Stimulated activated CD8-positive, alpha-beta memory T cell treated with anti-CD3 and anti-CD28 coated beads, Interleukin-7, amount 100 ng/mL, for 48 hours (primary cell): ENCODE measurements at places on chromosomes 12 and 14.

DNA sequence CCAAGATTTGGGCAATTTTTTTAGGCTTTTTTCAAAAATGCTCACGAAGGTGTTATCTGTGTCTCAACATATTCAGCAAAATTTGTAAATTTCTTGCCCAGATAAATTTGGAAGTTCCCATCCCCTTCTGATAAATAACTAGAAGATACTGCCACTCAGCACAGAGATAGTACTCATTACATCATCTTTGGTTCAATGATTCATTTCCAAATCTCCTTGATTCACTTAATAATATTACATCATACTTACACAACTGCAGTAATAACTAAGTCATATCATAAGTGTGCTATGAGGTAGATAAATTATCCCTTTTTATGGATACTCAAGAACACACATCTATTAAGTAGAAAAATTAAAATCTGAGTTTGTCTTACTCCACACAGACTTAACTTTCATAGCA is 89.4 kb downstream of the RPAP3 start:
- no peak for DNase-seq

GRCh38 chr12:119695034-119695433 is 27.1 kb downstream of the PRKAB1 start:
- no peak for DNase-seq

- DNase-seq = no peak
Measured at GRCh38 chr14:95039993-95040348, 117.4 kb downstream of the DICER1 start.

DNA sequence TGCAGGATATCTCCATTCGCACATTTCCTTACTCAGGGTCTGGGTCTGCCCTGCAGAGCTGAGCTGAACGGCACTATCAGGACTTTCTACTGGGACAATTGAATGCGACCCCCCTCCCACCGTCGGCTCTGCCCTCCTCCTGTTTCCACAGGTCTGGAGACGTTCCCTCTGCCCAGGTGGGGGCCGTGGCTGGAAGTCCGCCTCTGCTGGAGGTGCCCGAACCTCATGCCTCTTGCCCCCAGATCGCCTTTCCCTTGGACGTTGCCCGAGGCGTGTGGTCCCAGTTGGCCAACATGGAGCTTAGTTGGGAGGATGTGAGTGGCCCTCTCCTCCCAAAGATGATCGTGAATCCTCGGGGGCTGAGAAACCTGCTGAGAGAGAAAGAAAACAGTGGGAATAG is 21.2 kb upstream of the KLC1 start:
- no peak for DNase-seq

DNA sequence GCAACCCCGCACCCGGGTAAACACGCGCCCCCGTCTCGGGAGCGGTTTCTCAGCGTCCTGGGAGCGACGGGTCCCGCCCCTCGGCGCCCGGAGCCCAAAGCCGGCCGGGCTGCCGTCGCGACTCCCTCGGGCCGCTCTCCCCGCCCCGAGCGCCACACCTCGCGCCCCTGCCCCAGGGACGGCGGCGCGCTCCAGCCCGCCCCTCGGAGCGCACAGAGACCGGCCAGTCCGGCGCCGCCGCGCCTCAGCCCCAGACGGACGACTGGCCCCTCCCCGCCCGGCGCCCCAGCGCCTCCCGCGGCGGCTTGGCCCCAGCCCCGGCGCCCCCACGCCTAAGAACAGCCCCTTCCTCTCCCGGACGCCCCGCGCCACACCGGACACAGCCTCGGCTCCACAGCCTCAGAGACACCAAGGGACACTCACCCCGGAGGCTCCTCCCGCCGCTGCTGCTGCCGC is 411 bp downstream of the BTBD7 start:
- no peak for DNase-seq

DNA sequence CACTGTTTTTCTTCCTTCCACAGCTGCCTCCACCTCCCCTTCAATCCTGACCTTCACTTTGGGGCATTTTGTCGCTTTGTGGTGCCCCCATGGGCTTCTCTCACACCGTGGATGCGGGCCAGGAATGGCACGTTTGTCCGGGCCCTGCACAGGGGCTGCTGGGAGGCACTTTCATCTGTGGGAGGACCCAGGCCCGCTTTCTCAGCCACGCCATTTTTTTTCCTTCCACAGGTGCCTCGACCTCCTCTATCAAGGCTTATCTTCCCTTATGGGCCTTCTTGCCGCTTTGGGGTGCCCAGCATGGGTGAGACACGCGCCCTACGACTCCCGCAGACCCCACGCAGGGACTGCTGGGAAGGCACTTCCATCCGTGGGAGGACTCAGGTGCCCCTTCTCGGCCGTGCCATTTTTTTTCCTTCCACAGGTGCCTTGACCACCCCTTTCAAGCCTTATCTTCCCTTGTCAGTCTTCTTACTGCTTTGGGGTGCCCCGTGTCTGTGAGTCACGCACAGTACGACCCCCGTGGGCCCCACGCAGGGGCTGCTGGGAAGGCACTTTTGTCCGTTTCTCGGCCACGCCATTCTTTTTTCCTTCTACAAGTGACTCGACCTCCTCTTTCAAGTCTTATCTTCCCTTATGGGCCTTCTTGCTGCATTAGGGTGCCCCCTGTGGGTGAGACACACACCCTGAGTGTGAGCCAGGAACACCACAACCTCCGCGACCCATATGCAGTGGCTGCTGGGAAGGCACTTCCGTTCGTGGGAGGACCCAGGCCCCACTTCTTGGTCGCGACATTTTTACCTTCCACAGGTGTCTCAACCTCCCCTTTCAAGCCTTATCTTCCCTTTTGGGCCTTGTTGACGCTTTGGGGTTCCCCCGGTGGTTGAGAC is 270.7 kb downstream of the ALG10 start:
- no peak for DNase-seq

DNA sequence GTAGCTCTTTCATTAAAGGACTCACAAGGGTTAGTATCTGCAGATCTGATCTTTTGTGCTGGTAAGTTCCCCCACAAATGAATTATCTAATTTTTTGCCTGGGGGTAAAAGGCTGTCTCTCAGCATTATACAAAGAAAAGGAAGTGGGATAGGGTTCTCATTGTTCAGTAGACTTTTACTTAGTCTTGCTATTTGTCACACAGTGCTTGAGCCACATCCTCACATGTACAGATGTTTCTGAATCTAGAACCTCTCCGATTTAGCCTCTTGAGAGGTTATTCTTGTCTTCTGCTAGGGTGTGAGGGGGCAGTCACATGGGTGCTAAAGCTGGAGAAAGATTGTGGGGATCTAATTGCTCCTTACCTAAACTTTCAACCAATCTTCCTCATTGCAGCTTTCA is 93.0 kb downstream of the SLC41A2 start:
- no peak for DNase-seq

- no peak for DNase-seq
Measured at GRCh38 chr14:52891800-52892199, 59.0 kb downstream of the FERMT2 start.

DNA sequence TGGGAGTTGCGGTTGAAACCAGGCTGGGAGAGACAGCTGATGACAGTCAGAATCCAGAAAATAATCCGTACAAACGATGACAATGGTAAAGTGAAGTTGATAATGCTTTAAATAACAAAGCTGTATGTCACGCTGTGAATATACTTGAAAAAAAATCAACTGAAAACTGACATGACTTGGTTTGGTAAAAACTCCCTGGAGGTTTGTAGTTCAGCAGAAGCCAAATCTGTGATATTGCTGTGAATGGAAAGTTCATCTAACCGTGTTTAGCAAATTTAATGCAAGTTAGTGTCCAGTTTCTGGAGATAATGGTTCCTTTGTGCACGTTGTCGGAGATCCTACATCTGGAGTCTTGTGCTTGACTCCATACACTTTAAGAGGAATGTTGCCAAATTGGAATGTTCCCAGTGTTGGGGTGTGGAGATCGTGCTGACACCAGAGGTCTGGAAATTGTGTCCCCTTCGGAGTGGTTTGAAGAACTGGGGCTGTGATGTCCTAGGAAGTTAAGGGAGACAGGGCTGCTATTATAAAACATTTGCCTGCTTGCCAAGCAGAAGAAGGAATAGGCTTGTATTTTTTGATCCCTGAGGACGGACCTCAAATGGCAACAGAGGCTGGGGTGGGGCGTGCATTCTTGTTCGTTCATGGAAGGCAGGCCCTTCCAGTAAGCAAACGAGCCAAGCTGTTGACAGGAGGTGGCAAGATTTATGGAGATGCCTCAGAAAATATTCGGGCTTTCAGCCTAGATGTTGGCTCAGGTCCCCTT is 30.6 kb downstream of the PPFIBP1 start:
- DNase-seq = no peak

- no peak for DNase-seq
Measured at GRCh38 chr12:123532019-123532418, 1.5 kb downstream of the RILPL1 start.

DNA sequence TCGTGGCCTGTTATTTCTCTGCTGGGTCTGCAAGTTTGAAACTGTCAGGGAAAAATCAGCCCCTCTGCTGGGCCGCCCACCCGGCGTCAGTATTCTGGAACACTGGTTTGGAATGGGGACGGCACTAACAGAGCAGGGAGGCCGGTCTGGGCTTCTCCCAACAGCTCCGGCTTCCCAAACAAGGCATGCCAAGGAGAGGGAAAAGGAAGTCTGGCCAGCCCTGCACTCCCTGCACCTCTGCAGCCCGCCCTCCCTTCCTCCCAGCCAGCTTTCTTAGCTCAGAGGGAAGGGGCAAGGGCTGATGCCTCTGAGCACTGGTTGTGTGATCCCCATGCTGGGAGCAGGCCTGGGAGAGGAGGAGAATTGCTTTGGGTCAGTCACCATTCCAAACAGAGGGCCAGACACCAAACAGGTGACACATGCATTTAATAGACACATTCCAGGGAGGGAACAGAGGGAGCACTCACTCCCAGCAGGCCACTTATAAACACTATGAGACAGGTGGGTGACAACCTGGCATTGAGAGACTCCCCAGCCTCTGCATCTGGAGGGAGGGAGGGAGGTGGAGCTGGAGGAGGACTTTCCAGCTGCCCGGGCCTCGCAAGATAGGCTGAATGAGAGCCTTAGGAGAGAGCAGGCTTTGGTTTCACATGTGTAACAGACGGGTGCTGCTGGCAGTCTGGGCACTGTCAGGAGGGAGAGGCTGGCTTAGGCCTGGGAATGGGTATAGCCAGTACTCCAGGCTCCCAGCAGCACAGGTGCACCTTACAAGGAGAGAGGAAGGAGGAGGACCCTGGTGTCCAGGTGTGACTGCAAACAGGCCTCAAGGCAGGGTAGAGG is 10.3 kb downstream of the KRT75 start:
- DNase-seq = no peak

- DNase-seq = peak; percentile 45
Measured at GRCh38 chr12:56079723-56080555, at the start of gene ERBB3. Gene ERBB3, plus strand, starts transcription at chr12:56080165. Its CDS starts 136 bp downstream, at chr12:56080301.

DNA sequence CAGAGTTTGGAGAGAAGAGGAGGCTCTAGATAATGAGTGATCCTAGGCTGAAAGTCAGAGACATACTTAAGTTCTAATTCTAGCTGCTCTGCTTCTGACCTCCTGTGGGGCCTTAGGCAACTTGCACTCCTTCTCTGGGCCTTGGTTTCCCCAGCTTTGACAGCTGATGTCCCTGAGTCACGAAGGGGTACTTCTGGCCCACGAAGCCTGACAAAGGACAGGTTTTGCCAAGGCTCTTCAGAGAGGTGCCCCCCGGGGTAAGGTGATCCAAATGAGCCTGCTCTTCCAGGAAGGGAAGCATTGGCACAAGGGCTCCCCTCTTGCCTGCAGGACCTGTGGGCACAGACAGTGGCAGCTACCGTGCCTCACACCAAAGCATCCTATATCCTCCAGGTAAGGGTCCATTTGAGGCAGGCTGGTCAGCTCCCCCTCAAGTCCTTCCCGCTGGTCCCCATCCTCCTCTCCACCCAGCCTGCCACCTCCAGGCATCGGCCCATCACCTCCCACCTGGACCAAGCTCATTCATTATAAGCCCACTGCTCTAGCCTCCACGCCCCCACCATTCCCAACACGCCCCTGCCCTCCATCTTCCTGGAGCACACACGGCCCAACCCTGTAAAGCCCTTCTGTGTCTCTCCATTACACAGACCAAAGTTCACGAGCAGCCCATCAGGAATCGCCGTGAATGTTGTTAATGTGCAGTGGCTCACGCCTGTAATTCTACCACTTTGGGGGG is 1.9 kb upstream of the PPP1R13B start:
- DNase-seq = no peak

DNA sequence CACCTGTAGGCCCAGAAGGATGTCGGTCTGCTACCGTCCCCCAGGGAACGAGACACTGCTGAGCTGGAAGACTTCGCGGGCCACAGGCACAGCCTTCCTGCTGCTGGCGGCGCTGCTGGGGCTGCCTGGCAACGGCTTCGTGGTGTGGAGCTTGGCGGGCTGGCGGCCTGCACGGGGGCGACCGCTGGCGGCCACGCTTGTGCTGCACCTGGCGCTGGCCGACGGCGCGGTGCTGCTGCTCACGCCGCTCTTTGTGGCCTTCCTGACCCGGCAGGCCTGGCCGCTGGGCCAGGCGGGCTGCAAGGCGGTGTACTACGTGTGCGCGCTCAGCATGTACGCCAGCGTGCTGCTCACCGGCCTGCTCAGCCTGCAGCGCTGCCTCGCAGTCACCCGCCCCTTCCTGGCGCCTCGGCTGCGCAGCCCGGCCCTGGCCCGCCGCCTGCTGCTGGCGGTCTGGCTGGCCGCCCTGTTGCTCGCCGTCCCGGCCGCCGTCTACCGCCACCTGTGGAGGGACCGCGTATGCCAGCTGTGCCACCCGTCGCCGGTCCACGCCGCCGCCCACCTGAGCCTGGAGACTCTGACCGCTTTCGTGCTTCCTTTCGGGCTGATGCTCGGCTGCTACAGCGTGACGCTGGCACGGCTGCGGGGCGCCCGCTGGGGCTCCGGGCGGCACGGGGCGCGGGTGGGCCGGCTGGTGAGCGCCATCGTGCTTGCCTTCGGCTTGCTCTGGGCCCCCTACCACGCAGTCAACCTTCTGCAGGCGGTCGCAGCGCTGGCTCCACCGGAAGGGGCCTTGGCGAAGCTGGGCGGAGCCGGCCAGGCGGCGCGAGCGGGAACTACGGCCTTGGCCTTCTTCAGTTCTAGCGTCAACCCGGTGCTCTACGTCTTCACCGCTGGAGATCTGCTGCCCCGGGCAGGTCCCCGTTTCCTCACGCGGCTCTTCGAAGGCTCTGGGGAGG is at the start of gene LTB4R:
Gene LTB4R, plus strand, starts transcription at position 857 of the 959 bp plus-strand sequence. CDS start 4,150 bp downstream, outside the sequence.
- peak; percentile 45 for DNase-seq

DNA sequence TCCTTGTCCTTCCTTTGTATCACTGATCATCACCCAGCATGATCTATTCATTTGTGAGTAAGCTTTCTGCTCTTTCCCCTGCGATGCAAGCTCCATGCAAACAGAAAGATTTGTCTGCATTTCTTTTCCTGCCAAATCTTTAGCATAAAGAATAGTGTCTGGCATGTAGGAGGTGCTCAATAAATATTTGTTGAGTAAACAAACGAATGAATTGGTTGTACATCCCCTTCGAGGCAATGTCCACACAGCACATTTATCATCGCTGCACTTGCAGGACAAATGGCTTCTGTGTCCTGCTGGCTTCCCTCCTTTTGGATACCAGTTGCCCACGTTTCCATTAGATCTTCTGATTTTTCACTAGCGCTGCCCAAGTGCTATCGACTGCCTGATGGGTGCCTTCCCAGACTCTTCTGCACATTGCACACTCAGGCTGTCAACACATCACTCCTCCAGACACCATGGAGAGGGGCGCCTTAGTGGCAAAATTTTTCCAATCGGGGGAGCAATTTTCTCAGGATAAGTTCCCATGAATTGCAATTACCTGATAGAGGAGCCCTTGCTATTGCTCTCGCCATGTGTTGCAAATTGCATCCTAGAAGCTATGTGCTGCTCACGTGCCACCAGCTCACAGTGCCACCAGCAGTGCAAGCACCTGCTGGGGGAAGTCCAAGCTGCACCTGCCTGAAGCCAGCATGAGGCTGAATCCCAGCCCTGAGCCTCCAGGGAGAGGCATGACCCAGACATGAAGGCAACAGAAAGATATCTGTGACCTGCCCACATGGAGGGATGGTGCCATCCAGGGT is 206.6 kb downstream of the KIF26A start:
- DNase-seq = no peak
